A549 treated with RU486 at 1 μM for 4 hours (cell line): ENCODE measurements at places on chromosomes 5 and 9. TPM values are rescaled to one million over a fixed set of nuclear protein-coding genes. Genes with fewer than 3 reads are reported as not detected.

CCNJL gene
- 10.8 to 13.7 TPM (median 12.8 TPM) in 5 replicates for total RNA-seq

FGF1 gene
- 0.30 to 1.4 TPM (median 0.38 TPM) in 5 replicates for total RNA-seq

TTLL11 gene
- 3.1 to 4.5 TPM (median 3.8 TPM) in 5 replicates for total RNA-seq

SLC6A7 gene
- total RNA-seq, result 0.03 TPM in 3 of 5 replicates, not detected in the others
